ENCODE measurements at places on chromosomes 3 and 15. TPM values are rescaled to one million over a fixed set of nuclear protein-coding genes. Genes with fewer than 3 reads are reported as not detected.

Gene POPDC2
- total RNA-seq = 4.9 TPM

Gene FAM174B
- 17.5 TPM for total RNA-seq

Gene SCN11A
- total RNA-seq = 0.71 TPM

Gene ZPLD1
- total RNA-seq = not detected

Gene SLC22A14
- total RNA-seq = 0.13 TPM

Gene SYNPR
- total RNA-seq = not detected

Gene CTSH
- total RNA-seq = 81.6 TPM

Gene TICRR
- 0.22 TPM for total RNA-seq

Gene SNX4
- 36.8 TPM for total RNA-seq

Gene SRGAP3
- total RNA-seq = 14.4 TPM

Gene SMCO1
- total RNA-seq = not detected

Gene OR5K2
- not detected for total RNA-seq

Gene STRIT1
- total RNA-seq = not detected

Gene MINDY4B
- not detected for total RNA-seq

Gene BUB1B
- 0.67 TPM for total RNA-seq

Gene GOLGB1
- total RNA-seq = 73.4 TPM

Gene PRRT3
- total RNA-seq = 1.5 TPM

Gene TGM4
- not detected for total RNA-seq

Gene NR2E3
- total RNA-seq = not detected
